ENCODE measurements at places on chromosomes 1 and 21. TPM values are rescaled to one million over a fixed set of nuclear protein-coding genes. Genes with fewer than 3 reads are reported as not detected.

Gene SAMSN1
- total RNA-seq = 2.4 TPM

Gene RIIAD1
- total RNA-seq = 7.7 TPM

DNA sequence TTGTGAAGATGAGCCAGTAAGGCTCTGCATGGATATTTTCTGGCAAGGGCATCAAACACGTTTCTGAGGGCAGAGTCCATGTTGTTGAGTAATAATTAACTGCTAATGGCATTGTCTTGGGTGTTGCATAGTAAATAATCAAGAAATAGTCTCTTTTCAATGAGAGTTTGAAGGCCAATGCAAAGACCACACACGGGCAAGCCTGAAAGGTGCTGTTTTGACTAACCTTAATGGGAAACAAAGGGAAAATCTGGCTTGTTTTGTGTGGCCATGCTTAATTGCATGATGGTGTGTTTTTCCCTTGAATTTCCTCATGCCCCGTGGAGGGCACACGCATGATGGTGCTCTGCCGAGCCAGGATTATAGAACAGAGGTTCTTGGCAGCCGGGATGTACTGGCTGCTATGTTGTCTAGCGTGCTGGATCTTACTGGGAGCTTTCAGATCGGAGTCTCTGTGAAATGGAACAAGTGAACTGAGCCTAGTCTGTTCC is 127.6 kb downstream of the NOS1AP start:
- DNase-seq = no peak

- no peak for DNase-seq
Measured at GRCh38 chr1:228161362-228161761, 4.2 kb upstream of the IBA57 start.

DNA sequence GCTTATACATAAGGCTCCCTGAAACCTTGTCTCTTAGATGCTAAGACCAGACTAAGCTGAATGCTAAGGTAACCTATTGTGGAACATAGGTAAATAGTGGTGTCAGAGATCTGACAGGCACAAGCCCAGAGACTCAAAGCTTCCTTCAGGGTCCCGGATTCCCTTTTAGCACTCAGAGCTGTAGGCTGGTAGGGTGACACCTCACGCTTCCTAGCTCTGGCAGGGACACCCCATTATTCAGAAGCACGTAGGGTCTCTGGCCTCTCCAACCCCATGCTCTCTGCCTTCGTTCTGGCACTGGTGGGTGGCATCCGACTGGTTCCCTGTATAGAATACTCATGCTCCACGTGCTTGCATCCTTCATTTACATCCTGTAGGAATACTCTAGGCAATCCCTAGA is 68.4 kb downstream of the CD34 start:
- no peak for DNase-seq

Gene UTS2
- total RNA-seq = not detected

GRCh38 chr1:180278596-180279395 is 48.7 kb downstream of the LHX4 start:
- no peak for DNase-seq

Gene GUCA2A
- total RNA-seq = not detected

Gene TFF1
- total RNA-seq = not detected
